ENCODE measurements at places on chromosomes 1 and 21.

DNA sequence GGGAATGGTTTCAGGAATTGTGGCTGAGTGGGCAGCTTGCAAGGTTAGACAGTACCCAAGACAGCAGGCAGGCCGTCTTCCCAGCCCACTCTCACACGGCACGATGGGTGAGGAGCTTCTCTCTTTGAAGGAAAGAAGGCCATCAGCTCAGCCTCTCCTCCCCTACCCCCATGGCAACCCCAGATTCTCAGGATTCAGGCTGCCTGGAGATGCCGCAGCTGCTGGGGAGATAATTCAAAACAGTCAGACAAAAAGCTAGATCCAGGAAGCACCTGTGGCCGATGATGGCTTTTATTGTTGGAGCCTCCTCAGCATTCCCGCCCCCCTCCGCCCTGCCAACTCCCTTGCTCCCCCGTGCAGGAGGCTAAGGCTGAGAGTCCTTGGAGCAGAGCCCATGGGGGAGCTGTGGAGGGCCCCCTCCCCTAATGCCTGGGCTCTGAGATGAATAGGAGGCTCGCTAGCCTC is 220.5 kb downstream of the TRABD2B start:
- no peak for DNase-seq

DNA sequence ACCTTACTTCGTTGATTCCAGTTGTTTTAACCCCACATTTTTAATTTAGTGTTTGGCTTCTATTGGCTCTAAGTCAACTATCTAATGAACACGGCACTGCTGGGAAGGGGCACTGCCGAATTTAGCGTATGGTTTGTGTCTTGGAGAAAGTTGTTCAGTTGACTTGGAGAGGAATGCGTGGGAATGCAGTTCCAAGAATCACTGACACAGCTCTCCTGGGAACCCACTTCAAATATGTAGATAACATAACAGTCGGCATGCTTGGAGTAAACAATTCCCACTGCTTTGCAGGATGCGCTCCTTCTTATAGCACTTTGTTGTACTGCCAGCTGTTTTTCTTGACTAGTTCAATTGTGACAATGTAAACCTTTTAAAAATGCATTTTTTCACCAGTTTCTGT is 104.3 kb downstream of the RYR2 start:
- DNase-seq = no peak

- no peak for DNase-seq
Observed at GRCh38 chr21:42754270-42754933, 101.0 kb downstream of the PDE9A start.

DNA sequence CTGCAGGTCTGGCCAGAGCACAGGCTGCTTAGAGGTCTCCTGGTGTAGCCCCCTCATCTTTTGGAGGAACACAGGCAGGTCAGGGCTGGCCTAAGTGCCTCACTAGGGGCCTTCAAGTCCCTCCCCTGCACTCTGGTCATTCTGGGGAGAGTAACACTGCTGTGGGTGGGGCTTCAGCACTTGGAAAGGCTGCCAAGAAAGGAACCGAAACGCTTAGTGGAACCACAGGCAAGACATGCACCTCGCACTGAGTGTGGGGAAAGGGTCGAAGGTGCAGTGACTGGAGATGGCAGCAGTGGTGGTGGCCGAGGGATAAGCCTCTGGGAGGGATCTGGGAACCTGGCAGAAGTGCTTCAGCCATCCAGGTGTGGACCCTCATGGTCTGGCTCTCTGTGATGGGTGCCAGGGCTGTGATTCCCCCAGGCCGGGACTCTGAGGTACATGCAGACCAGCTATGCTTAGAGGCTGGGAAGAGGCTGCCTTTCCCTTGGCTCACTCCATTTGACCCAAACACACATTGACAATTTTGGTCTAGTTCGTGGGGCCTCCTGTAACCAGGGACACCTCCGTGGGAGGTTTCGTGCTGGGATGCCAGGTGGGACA is 182.9 kb upstream of the CSF3R start:
- no peak for DNase-seq

DNA sequence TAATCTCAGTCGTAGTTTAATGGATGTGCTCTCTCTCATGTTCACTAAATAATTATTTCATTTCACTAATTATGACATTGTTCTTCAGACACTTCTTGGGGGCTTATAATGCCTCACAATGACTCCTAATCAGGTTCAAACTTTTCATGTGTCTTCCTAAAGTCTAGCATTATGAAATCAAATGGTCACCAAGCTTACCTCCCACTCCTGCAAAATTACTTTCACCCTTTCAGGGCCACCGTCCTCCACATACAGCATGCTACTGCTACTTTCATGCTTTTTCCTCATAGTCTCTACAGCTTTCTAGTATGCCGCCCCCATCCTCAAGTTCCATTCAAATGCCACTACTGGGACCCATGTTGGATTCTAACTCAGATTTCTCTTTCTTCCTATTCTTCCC is 59.8 kb upstream of the C1orf53 start:
- no peak for DNase-seq

DNA sequence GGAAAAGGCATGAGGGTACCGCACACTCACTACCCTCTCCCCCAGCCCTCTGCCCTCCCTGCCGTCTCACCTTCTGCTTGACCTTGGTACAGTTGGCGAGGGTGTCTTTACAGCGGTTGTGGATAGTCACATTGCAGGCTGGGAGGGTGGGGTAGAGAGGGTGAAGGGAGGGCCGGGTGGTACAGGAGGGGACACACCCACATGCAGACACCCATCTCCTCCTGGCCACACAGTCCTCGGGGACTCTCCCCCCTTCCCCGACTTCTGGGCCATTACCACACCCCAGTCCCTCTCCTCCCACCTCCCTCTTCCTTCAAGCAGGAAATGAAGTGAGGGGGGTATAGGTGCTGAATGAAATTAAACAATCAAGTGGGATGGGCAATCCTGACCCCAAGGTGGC is 11.6 kb downstream of the ARHGEF2 start:
- no peak for DNase-seq

- no peak for DNase-seq
Observed at GRCh38 chr21:42032968-42033367, 22.8 kb upstream of the ZBTB21 start.

DNA sequence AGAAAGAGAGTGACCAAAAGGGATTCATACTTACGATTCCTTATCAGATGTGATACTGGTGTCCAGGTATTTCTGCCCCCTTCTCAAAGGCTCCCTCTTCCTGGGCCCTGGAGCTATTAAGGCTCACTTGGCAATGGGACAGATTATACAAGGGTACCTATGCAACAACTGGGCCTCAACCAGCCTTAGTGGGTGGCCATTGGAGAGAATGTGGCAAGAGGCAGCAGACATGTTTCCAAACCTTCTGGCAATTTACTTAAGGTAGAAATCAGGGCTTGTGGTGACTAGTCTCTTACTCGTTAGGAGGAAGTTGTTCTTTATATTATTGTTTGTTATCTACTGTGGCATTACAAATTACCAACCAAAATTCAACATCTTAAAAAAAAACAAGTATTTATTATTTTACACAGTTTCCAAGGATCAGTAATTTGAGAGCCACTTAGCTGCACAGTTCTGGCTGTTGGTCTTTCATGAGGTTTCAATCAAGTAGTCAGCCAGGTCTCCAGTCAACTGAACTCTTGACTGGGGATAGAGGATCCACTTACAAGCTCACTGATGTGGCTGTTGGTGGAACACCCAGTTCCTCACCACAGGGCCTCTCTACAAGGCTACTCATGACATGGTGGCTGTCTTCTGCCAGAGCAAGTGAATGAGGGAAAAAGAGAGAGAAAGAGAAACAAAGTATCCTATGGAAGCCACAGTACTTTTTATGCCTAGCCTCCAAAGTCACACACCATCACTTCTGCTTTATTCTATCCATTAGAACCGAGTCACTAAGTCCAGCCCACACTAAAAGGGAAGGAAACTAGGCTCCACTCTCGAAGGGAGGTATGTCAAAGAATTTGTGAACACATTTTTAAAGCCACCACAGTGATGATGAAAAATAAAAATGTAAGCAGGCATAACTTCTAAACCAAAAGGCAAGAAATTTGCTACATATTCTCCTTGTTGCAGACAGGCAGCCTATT is 10.7 kb downstream of the ZNF648 start:
- no peak for DNase-seq

DNA sequence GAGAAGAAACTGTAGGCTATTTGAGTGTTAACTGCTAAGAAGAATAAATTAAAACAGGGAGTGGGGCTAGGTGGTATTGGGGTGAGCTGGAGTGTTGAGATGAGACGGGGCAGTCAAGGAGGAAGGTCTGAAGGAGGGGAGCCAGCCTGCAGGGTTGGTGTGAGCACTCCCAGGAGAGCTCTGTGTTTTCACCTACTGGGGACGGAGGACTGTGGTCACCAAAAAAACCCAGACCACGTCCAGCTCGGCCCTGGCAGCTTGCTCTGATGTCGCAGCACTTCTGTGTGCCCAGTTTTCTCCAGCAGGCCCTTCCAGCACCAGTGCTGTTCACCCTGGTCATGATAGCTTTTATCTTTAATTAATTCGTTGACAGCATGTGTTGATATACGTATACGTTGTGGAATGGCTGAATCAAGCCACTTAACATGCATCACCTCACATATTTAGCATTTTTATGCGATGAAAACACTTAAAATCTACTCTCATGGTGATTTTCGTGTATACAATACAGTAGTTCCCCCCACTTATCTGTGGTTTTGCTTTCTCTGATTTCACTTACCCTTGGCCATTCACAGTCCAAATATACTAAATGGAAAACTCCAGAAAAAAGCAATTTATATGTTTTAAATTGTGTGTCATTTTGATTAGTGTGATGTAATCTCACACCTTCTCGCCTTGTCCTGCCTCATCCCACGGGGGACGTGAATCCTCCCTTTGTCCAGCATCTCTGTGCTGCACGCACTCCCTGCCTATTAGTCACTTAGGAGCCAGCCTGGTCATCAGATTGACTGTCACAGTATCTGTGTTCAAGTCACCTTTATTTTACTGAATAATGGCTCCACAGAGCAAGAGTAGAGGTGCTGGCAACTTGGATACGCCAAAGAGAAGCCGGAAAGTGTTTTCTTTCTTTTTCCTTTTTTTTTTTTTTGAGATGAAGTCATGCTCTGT is 12.3 kb downstream of the FAM3B start:
- no peak for DNase-seq

GRCh38 chr1:40922969-40923368 is 56.5 kb upstream of the CTPS1 start:
- DNase-seq = no peak

GRCh38 chr1:108036796-108037562 is 72.0 kb upstream of the VAV3 start:
- no peak for DNase-seq

DNA sequence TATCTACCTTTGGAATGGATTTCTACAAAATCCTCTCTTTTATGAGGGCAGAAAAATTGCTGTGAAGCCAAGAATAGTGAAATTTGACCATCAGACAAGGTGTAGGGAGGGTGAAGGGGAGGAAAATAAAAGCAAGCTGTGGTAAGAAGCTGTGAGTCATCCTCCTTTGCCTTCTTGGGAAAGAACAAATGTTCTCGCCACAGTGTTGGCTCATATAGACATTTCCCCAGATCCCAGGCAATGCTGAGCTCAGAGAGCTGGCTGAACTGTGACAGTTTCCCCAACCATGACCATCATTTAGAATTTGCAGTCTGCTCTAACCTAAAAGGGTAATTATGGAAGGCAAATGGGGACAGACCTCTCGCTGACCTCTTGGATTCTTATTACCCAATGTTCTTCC is 235.4 kb downstream of the PBX1 start:
- no peak for DNase-seq

GRCh38 chr1:33140153-33141149 is 41.4 kb downstream of the TRIM62 start:
- no peak for DNase-seq

DNA sequence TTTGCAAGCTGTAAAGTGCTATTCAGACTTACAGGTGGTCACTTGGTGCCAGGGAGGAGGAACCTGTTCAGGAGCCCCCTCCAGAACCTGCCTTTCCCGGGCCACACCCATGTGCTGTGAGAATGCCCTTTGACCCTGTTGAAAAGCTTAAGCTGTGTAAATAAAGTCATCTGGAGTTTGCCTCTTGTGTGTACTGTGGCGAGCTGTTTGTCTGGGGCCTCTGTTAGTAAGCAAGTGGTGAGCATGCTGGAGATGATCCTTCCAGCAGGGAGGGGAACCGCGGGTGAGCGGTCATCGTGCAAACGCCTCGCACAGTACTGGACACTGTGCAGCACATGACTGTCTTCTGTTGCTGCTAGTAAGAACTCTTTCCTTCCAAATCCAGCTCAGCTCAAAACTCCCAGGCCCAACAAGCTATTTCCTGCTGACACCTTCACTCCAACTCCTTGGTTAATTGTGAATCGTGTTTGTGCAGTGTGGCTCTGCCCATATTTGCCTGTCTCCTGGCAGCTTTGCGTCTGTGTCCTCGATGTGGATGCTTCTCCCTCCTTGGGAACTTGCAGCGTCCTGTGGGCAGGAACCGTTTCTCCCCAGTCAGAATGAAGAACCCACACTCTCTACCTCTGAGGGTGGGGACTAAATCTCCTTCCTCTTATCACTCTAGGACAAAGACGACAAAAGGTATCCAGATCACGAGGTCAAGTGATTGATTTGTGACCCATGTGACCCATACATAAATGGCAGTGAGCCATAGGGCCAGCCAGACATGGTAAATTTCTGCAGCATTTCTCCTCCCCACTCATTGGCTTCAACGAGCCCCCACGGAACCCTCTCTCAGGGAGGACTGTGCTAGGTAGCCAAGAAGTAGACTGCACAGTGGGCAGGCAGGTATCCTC is 13.9 kb upstream of the BTG2 start:
- DNase-seq = no peak

DNA sequence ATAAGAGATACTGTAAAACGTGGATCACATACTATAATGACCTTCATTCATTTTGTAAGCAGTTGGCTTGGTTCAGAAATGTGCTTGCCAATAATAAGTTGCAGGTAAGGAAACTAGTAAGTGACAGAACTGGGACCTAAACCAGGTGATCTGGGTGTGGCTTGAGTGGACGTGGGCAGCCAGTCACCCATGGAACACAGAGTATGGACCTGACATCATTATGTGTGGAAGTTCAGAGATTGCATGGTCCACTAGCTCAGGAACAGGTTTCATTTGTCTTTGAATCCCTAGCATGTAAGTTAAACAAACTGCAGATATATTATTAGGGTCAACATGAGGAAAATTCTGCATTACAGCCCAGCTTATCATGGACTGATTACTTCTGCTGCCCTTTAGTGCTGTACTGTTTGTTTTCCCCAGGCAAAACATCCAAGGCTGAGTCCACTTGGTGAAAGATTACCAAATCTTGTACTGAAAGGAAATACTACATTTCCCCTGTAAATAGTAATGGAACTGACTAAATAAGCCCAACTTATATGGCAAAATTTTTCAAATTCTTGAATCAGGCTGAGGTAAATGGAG is 327.3 kb upstream of the SGIP1 start:
- no peak for DNase-seq
